ENCODE measurements at places on chromosomes 4 and X. TPM values are rescaled to one million over a fixed set of nuclear protein-coding genes. Genes with fewer than 3 reads are reported as not detected.

The DBET gene
- not detected for total RNA-seq

DNA sequence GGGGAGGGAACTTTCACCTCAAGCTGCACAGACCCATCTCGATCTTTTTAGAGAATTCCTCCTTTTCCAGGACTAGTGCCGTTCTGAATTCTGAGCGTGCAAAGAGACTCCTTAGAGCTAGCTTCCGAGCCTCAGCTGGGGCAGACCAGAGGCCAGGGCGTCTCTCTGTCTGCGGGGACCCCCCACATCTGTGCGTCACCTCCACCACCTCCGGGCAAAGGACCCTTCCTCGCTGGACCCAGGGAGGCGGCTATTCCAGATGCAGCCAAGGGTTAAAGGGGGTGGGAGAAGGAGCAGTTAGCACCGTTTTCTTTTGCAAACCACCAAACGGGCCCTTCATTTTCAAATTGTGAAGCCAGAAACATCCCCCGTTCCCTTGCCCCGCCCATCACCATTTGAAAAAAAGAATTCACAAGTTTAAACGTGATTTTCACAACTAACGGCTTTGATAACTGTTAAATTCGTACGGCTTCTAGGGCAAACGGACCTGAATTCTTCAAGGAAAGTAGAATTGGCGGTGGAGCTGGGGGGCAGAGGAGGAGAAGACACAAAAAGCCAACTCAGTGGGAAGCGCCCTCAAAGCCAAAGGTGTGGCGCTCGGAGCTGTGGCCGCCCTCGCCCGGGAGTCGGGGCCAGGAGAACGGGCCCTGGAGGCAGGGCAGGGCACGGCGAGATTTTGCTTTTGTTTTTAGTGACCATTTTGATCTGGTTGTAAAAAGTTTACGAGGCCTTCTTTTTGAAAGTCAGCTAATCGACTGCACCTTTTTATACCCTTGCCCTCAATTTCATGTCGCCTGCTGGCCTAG is 3.3 kb upstream of the PDGFRA start:
- no peak for DNase-seq

DNA sequence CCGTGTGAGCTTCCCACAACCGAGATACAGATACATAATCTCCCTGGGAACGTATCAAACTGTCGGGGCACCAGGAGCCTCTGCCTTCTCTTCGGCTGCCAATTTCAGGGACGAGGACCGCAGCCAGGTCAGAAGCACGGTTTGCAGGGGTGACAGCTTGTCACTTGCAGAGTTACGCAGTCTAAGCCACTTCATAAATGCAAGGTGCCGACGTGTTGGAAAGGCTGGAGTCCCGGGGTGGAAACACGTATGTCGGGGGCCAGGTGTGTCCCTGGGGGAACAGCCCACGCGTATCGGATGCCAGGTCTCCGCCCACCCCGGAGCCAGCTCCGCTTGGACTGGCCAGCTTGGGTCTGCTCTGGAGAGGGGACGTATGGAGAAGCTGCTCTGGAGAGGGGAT is 76.3 kb upstream of the SHOX start:
- no peak for DNase-seq

DNA sequence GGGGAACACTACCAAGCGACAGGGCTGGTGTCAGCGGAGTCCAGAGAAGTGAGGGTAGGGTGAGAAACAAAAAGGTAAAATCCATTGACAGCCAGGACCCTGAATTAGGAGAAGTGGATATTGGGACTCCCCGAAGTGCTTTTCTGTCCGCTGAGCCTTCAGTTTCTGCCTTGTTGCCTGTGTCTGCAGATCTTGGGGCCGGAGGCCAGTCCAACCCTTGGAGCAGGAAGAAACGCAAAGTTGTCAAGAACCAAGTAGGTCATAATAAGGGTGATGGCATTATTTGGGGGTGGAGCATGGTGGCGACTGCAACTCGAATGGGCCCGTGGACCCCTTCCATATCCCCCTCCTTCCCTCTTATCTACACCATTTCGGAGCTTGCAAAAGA is 1.0 kb downstream of the ARMCX1 start:
- no peak for DNase-seq

The ETDB gene
- total RNA-seq, result not detected

The RFC1 gene
- 66.7 TPM for total RNA-seq

DNA sequence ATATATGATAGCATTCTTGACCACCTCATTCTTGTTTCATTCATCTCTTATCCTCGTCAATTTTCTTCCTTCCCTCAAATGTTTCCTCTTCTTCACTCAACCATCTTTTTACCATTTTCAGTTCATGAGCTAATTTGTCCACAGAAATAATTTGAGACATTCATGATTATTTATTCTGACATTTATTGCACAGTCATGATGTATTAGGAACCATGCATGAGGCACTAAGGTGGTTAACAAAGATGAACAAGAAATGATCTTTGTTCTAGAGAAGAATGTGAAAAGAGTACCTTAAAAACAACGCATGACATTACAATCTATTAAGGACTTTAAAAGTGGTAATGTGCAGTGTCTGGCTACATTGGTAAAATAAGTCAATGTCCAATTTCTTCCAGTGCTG is 27.9 kb downstream of the TEC start:
- no peak for DNase-seq

GRCh38 chrX:66000628-66001272 is 39.1 kb downstream of the VSIG4 start:
- no peak for DNase-seq

The AREG gene
- total RNA-seq, result 0.22 TPM

The OTC gene
- total RNA-seq, result 1.2 TPM

The FAAH2 gene
- total RNA-seq, result 0.60 TPM

- no peak for DNase-seq
Observed at GRCh38 chr4:41551536-41551935, 13.6 kb downstream of the LIMCH1 start.

Measured in lung microvascular endothelial cell (primary cell).